ENCODE measurements at places on chromosomes 4 and X. TPM values are rescaled to one million over a fixed set of nuclear protein-coding genes. Genes with fewer than 3 reads are reported as not detected.

Gene BTC
- 0.35 TPM for total RNA-seq

Gene SLC9B1
- 1.1 TPM for total RNA-seq

- DNase-seq, result no peak
Observed at GRCh38 chr4:144181391-144181790, 40.9 kb upstream of the GYPA start.

- DNase-seq, result no peak
Observed at GRCh38 chrX:105063743-105064142, 156.8 kb downstream of the TEX13A start.

GRCh38 chrX:100623001-100623400 is 13.6 kb downstream of the TSPAN6 start:
- DNase-seq, result no peak

GRCh38 chr4:25523405-25523804 is 132.2 kb upstream of the SLC34A2 start:
- DNase-seq, result no peak

DNA sequence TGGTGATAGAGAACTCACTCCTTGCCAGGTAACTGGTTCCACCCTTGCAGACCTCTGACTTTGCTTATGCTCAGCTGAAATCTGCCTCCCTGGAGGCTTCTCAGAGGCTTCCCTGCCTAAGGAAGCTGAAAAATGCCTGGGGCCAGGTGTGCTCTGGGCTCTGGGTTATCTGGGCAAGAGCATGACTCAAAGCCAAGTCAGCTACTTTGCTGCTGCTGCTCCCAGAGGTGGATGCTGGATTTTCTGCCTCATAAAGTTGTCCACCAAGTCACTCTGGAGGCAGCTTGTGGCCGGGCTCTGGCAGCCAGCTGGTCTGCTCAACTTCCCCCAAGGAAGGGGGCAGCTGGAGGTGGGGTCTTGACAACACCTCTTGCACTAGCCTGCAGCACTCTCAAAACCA is 132.7 kb downstream of the PJA1 start:
- no peak for DNase-seq
